ENCODE measurements at places on chromosomes 11 and 22. TPM values are rescaled to one million over a fixed set of nuclear protein-coding genes. Genes with fewer than 3 reads are reported as not detected.
A peak's percentile ranks its signal among the peaks of the same experiment; 100 is the strongest.

Gene KCNJ11
- 1.8 TPM for total RNA-seq

Gene SMIM35
- not detected for total RNA-seq

Gene OR6T1
- total RNA-seq = not detected

Gene ADM2
- 1.8 TPM for total RNA-seq

Gene TMPRSS5
- total RNA-seq = 1.4 TPM

Gene SGSM1
- total RNA-seq = 0.29 TPM

DNA sequence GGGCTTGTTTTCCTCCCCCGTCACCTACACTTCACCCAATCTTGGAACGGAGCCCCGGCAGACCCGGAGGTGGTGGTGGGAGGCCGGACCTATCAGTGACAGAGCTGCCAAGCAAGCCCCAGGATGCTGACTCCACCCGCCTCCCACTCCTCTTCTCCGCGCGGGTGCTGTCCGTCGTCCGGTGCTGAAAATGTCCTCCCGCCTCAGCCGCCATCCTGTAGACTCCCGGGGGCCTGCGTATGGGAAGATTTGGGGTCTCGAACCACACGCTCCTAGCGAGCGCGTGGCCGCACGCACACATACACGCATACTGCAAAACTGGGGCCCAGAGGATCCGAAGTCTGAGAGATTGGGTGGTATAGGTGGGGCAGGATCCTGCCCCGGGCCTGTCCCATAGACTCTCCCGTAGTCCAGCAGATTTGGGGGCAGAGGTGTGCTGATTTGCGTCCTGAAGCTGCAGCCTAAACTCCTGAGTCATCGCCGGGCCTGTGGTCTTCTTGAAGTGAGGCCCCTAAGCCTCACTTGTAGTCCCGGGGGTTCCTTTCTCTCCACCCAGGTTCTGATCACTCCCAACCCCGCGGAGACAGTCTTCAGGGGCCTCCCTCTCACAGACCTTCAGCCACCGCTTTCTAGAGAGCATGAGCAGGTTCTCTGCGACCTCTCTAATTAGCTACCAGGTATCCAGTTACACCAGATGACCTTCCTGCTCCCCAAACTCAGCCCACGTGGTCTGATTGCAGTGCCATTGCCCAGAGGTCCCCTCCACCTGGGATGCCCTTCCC lies 796 bp upstream of the YIF1A start:
- peaks cover 18% of the 10 kb centered on the region for H3K4me1 ChIP-seq
- H3K36me3 ChIP-seq = no peaks in the 10 kb centered on the region
- peaks cover 12% of the 10 kb centered on the region for H3K27me3 ChIP-seq

GRCh38 chr11:6604081-6604626 lies 580 bp downstream of the ILK start:
- peak overlapping the region; percentile 93 for H3K4me3 ChIP-seq
- H3K4me1 ChIP-seq = peaks cover 38% of the 10 kb centered on the region
- H3K27me3 ChIP-seq = no peaks in the 10 kb centered on the region

DNA sequence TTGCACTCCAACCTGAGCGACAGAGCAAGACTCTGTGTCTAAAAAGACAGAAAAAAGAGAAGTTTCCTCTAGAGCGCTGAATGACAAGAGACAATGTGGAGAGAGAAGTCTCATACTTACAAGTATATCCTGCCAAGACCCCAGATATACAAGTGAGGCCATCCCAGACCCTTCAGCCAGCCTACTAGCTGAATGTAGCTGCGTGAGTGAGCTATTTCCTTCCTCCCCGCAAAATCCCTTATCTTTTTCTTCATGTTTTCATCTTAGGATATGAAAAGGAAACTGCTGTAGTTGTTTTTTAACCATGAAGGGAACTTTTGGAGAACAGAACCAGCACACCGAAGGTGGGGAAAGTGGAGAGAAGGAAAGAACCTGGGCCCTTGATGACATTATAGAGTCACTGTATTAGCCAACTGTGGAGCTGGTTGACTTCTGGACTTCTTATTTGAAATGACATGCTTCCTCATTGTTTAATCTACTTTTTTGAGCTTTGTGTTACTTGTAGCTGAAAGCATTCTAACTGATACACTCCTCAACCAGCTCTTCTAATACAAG lies 4.4 kb upstream of the DDX17 start:
- H3K4me3 ChIP-seq = no peak overlapping the region
- H3K27ac ChIP-seq = no peak overlapping the region
- DNase-seq = no peak
- no peaks in the 10 kb centered on the region for H3K36me3 ChIP-seq

DNA sequence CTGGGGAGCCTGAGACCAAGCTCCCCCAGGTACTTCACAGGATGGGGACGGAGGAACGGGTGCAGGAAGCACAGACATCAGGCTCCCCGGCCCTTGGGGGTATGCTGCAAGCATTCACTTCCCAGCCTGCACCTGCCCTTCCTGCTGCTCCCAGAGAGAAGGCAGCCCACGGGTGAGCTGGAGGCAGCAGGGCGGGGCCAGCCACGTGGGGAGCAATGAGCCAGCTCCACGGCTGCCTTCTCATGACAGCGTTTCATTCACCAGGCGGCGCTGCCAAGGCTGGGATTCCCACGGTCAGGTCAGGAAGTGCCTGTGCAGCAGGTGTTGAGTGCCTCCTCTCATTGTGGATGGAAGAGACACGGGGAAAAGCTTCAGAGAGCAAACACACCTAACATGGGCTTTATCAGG lies 14.5 kb upstream of the PHLDA2 start:
- no peak overlapping the region for H3K4me3 ChIP-seq
- DNase-seq = no peak
- peaks cover 20% of the 10 kb centered on the region for H3K36me3 ChIP-seq

DNA sequence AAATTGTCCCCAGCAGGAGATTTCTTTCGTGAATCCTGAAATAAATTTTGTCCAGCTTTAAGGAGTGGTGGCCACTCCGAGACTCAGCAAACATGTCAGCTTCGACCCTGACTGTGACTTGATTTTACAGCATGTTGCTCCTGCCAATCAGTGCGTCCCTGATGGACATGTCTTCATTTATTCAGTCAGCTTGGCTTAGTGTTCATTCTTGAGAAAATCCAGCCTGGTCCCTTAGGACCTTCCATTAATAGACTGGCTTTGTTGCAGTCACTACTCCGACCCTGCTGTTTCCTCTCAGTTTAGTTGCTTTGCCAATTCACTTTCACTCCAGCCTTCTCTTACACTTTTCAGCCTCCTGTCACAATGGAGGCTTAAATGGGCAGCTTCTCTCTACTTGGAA lies 30.5 kb downstream of the TMPRSS5 start:
- H3K4me1 ChIP-seq = peaks cover 23% of the 10 kb centered on the region
- DNase-seq = no peak
- H3K36me3 ChIP-seq = no peaks in the 10 kb centered on the region

- peaks cover 40% of the 10 kb centered on the region for H3K36me3 ChIP-seq
- DNase-seq = no peak
- H3K4me3 ChIP-seq = no peak overlapping the region
- H3K4me1 ChIP-seq = peaks cover 8% of the 10 kb centered on the region
- H3K27me3 ChIP-seq = no peaks in the 10 kb centered on the region
Measured at GRCh38 chr22:30413745-30414524, 11.6 kb upstream of the MTFP1 start.

DNA sequence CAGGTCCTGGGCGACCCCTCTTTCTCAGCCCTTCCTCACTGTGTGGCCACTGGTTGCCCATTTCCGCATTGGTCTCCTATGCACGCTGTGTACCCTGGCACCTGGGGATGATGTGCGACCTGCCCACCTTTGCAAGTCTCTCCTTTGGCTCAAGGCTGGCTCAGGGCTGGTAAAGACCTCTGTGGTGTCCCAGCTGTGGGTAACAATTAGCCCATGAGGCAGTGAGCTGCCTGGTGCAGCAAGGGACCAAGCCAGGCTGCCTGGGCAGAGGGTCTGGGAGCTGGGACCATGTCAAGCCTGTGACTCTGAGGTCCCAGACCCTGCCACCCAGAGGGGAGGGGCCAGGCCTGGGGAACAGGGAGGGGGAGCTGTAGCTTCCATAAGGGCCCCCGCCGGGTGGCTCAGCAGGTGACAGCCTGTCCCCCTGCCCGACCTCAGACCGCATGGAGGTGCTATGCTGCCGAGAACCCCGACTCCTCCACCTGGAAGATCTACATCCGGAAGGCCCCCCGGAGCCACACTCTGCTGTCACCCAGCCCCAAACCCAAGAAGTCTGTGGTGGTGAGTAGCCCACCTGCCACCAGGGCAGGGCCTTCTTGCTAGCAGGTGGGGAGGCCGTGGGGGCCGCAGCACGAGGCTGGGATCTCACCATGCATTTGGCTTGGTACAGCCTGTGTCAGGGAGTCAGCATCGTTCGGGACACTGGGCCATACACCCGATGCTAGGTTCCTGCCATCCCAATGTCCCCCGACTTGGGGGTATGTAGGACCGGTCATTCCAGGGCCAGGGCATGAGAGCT lies 112.5 kb downstream of the KCNQ1OT1 start:
- no peaks in the 10 kb centered on the region for H3K4me1 ChIP-seq
- no peaks in the 10 kb centered on the region for H3K27me3 ChIP-seq
- no peak for DNase-seq
- no peak overlapping the region for H3K27ac ChIP-seq
- H3K36me3 ChIP-seq = no peaks in the 10 kb centered on the region

- H3K4me3 ChIP-seq = no peak overlapping the region
- DNase-seq = no peak
- H3K36me3 ChIP-seq = no peaks in the 10 kb centered on the region
- H3K4me1 ChIP-seq = no peaks in the 10 kb centered on the region
- H3K27me3 ChIP-seq = peaks cover 36% of the 10 kb centered on the region
Measured at GRCh38 chr11:1735271-1735670, 15.1 kb downstream of the IFITM10 start.

DNA sequence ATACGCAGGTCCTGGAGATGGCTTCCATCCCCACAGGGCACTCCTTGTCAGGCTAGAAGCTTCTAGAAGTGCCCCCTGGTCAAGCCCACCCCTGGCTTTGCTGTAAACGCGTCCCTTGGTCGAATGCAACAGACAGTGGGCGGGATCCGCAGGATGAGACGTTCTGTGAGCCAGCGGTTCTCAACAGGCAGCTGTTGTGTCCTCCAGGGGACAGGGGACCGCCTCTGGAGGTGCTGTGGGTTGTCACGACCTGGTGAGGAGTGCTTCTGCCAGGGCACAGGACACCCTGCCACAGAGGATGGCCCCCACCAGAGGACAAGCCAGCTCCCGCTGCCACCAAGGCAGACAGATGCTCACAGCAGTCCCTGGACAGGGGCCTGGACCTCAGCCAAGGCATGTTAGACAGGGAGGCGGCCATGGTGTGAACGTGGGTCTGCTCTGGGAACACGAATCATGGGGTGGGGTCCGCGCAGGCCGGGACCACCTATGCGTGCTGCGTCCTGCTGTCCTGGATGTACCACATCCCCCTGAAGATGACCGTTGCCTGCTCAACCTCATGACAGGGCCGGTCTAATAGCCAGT lies 11.7 kb downstream of the CRELD2 start:
- H3K4me1 ChIP-seq = peaks cover 18% of the 10 kb centered on the region
- DNase-seq = no peak
- no peaks in the 10 kb centered on the region for H3K27me3 ChIP-seq
- no peaks in the 10 kb centered on the region for H3K36me3 ChIP-seq

GRCh38 chr11:87043894-87044293 lies 6.2 kb downstream of the TMEM135 start:
- H3K36me3 ChIP-seq = peaks cover 9% of the 10 kb centered on the region
- H3K4me1 ChIP-seq = peaks cover 13% of the 10 kb centered on the region
- H3K27ac ChIP-seq = no peak overlapping the region
- no peak for DNase-seq
- H3K4me3 ChIP-seq = no peak overlapping the region

DNA sequence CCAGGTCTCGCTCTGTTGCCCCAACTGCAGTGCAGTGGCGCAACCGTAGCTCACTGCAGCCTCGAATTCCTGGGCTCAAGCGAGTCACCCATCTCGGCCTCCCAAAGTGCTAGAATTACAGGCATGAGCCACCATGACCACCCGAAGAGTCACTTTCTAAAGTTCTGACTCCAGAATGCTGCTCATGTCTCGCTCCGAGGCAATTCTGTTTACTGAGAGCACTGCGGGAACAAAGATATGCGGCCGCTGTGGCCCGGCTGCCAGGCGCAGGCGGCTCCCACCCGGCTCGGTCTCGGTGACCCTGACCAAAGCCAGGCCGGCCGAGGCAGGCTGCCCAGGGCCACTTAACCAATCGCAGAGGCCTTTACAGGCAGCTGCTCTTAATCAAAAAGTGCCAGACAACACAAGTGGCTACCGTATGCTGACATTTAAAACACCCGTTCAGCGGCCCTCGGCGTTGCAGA lies 78.7 kb downstream of the PHF21B start:
- H3K4me3 ChIP-seq = no peak overlapping the region
- H3K27me3 ChIP-seq = peaks cover 14% of the 10 kb centered on the region
- DNase-seq = no peak
- H3K27ac ChIP-seq = no peak overlapping the region

GRCh38 chr22:44309647-44310046 lies 3.1 kb downstream of the SHISAL1 start:
- peak overlapping the region; percentile 64 for H3K27ac ChIP-seq
- no peaks in the 10 kb centered on the region for H3K36me3 ChIP-seq
- 0 out of 2 replicates have a peak overlapping the region, but pooled peaks have one; percentile 26 for H3K4me3 ChIP-seq
- peaks cover 21% of the 10 kb centered on the region for H3K4me1 ChIP-seq

- H3K4me1 ChIP-seq = peaks cover 23% of the 10 kb centered on the region
- peaks cover 19% of the 10 kb centered on the region for H3K36me3 ChIP-seq
- H3K4me3 ChIP-seq = peak overlapping the region; percentile 84
- no peaks in the 10 kb centered on the region for H3K27me3 ChIP-seq
- DNase-seq = peak; percentile 91
Measured at GRCh38 chr11:65779919-65780769, 632 bp downstream of the AP5B1 start.

DNA sequence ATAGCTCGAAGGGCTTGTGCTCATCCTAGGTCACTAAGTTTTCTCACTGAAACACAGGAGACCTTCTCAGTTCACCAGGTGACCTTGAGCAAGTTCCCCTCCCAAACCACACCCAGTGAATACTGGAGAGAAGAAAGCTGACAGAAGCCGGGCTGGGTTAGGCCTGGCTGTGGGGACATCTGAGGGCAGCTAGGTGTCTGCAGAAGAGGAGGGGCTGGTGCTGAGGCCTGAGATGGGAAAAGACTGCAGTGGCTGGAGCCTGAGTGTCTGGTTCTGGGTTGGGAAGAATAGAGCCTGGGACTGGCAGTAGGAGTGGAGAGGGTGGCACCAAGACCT lies 602 bp upstream of the INPP5J start:
- no peak for DNase-seq
- no peaks in the 10 kb centered on the region for H3K27me3 ChIP-seq
- H3K27ac ChIP-seq = no peak overlapping the region
- no peaks in the 10 kb centered on the region for H3K36me3 ChIP-seq

- no peaks in the 10 kb centered on the region for H3K27me3 ChIP-seq
- H3K4me1 ChIP-seq = peaks cover 10% of the 10 kb centered on the region
- H3K4me3 ChIP-seq = no peak overlapping the region
Measured at GRCh38 chr22:42679691-42680090, 30.5 kb upstream of the CYB5R3 start.

GRCh38 chr11:83736684-83737083 lies 450.5 kb upstream of the CCDC90B start:
- peak; percentile 16 for DNase-seq
- no peak overlapping the region for H3K27ac ChIP-seq
- H3K4me3 ChIP-seq = no peak overlapping the region

- no peak overlapping the region for H3K4me3 ChIP-seq
- no peaks in the 10 kb centered on the region for H3K36me3 ChIP-seq
- no peaks in the 10 kb centered on the region for H3K27me3 ChIP-seq
- DNase-seq = peak; percentile 77
- no peak overlapping the region for H3K27ac ChIP-seq
Measured at GRCh38 chr11:101436511-101437142, 147.2 kb downstream of the TRPC6 start.

- H3K27ac ChIP-seq = no peak overlapping the region
- no peak overlapping the region for H3K4me3 ChIP-seq
- peaks cover 17% of the 10 kb centered on the region for H3K4me1 ChIP-seq
- no peaks in the 10 kb centered on the region for H3K27me3 ChIP-seq
Measured at GRCh38 chr11:1205121-1205986, 17.5 kb upstream of the MUC5B start.

- no peak overlapping the region for H3K4me3 ChIP-seq
- peaks cover 20% of the 10 kb centered on the region for H3K36me3 ChIP-seq
- no peaks in the 10 kb centered on the region for H3K27me3 ChIP-seq
- no peak for DNase-seq
Measured at GRCh38 chr11:10505278-10506007, 35.5 kb downstream of the RNF141 start.

Measured in PC-3 (cell line).